Stomach (tissue), 19 donors: ENCODE measurements at places on chromosomes 7 and 10.

DNA sequence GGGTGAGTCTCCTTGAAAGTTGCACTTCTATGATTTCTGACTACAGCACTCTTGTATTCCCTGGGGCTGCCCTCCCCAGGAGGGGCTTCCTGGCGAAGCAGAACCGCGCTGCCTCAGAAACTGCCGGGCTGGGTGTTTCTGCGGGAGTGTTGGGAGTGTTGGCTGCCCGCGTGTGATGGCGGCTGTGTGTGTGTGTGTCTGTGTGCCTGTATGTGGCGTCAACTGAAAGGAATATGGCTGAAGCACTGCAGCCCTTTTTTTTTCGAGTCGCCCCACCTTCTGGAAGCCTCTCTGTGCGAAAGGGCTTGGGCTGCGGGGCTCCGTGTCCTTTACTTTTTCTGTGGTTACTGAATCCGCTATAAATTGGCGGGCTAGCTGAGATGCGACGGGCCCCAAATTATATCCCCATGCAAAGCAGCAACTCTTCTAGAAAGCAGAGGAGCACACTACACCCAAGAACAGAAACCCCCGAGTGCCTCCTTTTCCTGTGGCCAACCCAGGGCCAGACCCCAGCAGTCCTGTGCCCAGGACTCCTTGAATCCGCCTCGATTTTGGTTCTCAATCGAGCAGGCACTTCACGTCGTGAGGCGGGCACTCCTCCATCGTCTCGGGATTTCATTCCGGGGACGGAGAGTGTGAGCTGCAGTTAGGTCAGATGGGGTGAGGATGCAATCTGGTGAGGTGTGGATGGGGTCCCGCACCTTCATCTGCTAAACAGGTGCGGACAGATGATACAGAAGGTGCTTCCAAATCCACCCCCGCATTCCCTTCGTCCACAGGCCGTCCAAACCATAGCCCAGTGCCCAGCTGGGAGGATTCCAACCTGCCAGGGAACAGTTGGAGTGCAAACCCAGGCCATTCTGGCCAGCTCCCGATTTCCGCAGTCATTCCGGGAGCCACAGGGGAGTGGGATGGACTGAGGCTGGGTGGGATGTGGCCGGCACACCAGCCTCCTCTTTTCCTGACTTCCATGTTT is 22.5 kb upstream of the ZNF273 start:
- DNase-seq: peak; percentile 13

DNA sequence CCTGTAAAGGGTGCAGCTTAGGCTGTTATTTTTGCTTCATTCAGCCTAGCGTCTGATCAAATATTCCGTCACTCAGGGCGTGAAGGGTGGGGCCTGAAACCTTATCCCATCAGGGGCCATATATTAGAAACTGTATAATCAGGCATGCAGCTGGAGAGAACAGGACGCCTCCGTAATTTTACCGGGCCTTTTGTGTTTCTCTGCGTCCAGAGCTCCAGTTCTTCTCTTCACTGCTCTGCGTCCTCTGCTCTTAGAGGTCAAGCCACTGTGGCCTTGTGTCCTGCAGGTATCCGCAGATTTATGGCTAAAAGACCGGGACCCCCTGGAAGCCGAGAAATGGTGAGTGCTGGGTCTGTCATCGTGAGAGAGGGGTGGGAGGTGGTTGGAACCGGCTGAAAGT is at the start of gene ZNF735:
TSS of gene ZNF735 (plus strand) at position 301 of the 400 bp plus-strand sequence. CDS start at position 301, 0 bp downstream.
- no peak for DNase-seq

GRCh38 chr10:123890226-123890625 is 1.4 kb downstream of the CPXM2 start:
- DNase-seq: no peak

DNA sequence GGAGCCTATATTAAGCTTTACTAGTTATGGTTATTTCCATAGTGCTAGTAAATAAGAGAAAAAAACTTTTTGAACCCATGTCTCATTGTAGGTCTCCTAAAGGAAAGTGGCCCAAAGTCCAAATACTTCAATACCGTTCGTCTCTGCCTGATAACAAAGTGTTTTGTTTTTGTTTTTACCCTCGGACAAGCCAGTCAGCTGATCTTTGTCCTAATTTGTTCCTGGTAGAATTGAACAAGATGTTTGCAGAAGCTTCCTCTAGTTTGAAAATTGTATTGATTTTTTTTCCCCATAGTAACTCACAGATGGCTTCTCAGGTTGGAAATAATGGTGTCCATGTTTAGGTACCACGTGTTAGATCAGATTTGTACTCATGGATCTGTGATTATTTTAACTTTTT is 335.8 kb upstream of the KAT6B start:
- DNase-seq: no peak

DNA sequence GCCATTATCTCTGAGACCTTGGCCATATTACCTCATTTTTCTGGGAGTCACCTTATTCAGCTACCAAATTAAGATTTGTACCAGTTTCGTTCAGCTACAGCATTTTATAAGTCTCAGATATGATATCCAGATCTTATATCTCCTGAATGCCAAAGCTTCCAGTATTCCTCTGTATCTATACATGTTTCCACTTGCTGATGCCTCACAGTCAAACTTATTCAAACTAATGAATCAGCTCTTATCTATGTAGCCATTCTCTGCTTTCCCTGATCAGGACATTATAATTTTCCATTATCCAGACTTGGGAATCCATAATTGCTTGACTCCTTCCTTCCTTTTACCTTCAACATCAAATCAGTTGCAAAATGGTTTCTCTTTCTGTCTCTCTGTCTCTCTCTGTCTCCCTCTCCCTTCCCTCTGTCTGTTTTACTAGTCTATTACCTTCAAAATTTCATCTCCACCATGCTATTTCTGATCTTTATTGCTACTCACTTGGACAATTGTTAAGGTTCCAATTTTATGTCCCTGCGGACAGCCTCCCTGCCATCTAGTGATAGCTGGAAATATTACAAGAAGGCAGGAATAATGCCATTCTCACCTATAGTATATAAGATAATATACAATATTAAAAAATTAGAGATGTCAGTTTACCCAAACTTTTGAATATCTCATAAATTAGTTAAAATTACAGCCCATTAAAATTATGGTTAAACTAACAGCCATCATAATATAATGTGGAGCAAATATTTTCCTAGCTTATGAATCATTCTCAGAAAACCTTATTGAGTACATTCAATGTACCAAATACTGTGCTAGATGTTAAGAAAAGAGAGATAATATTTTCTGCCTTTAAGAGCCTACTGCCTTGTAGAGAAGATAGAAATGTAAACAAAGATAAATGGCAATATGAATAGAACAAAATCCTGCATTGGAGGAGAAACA is 89.8 kb downstream of the PCLO start:
- DNase-seq: no peak

DNA sequence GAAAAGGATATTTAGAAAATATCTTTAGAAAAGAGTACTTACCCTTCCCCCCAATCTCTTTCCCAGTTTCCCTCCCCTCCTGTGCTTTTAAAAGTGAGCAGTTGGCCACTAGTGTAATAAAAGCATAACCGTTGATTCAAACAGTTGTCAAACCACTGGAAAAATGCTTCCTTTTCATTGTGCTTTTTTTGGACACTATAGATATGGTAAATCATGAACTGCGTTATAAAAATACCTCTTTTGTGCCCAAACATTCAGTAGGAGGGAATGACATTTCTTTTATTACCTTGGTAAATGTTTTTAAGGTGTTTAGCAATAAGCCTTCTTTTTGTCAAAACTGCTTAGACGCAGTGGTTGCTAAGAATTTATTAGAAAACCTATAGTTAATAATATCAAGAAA is 232.4 kb downstream of the SLC25A13 start:
- DNase-seq: no peak
